ENCODE measurements at places on chromosomes 16 and 17. TPM values are rescaled to one million over a fixed set of nuclear protein-coding genes. Genes with fewer than 3 reads are reported as not detected.

DNA sequence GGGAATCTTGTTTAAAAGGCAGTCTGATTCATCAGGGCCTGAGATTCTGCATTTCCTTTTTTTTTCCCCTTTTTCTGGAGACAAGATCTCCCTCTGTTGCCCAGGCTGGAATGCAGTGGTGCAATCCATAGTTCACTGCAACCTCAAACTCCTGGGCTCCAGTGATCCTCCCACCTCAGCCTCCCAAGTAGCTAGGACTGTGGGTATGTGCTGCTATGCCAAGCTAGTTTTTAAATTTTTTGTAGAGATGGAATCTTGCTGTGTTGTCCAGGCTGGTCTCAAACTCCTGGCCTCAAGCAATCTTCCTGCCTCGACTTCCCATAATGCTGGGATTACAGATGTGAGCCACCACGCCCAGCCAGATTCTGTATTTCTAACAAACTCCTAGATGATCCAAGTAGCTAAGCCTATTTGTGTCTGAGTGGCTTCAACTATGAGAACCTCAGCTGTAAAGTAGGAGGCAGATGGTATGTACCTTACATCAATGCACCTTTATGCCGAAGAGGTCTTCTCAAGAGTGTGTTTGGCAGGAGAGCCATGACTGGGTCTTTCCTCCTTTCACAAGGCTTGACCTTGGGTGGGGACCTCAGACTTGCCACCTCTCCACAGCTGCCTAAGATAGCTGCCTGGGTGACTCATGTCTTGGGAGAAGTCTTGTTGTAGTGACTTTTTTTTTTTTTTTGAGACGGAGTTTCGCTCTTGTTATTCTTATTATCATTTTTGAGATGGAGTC is 10.9 kb downstream of the LDAF1 start:
- DNase-seq = peak; percentile 81

The TMEM100 gene
- total RNA-seq = 0.76 TPM

DNA sequence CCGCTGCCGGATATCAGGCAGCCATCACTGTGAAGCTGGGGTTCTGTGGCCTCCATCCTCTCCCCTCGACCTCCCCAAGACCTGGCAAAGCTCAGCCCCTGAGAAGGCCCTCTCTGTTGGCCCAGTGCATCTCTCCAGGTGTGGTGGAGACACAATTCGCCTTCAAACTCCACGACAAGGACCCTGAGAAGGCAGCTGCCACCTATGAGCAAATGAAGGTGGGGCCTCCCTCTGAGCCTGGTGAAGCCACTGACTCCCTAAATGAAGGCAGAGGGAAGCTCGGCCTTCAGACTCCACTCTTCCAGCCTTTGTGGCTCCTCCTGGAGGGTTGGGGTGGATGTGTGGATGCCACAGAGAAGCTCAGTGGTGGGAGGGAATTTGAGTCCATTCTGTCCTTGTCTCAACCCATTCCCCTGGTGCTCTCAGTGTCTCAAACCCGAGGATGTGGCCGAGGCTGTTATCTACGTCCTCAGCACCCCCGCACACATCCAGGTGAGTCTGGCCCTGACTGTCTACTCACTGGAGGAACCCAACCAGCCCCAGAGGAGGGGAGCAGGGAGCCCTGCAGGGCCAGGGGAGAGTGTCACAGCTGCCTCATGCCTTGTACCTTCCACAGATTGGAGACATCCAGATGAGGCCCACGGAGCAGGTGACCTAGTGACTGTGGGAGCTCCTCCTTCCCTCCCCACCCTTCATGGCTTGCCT is 1.7 kb upstream of the MRM1 start:
- DNase-seq = no peak

DNA sequence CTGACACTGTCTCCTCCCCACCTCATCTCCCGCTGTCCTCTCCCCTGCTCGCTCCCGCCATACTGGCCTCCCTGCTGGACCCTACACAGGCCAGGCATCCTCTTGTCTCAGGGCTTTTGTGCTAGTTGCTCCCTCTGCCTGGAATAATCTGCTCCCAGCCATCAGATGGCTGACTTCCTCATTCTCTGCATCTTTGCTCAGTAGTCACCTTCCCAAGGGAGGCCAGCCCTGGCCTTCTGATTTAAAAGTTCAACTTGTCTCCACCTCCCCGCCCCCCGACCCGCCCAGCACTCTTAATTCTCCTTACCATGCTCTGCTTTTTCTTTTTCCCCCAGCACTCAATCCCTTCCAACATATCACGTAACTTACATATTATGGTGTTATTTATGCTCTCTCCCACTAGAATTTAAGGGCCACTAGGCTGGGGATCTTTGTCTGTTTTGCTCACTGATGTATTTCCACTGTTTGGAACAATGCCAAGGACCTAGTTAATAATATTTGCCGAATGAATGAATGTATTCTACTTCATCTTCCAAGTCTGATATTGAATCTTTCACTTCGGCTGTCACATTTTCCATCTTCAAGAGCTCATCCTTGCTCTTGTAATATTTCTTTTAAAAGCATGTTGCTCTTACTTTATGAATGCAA is 178.3 kb downstream of the CDK5R1 start:
- DNase-seq = no peak

DNA sequence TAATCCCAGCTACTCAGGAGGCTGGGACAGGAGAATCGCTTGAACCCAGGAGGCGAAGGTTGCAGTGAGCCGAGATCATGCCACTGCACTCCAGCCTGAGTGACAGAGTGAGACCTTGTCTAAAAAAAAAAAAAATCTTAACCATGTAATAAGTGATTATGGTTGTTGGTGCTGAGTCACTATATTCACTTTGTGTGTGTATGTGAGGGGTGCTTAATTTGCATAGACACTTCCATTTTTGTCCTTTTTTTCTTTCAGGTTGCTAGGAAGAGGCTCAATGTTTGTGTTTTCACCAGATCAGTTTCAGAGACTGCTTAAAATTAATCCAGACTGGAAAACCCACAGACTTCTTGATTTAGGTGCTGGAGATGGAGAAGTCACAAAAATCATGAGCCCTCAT is 18.2 kb downstream of the METTL9 start:
- DNase-seq = no peak

The NLRC3 gene
- not detected for total RNA-seq

All from GM23248 (cell line).